ENCODE measurements at places on chromosomes 4 and X.

- no peak for DNase-seq
Measured at GRCh38 chr4:14520171-14520570, 482.1 kb upstream of the CPEB2 start.

DNA sequence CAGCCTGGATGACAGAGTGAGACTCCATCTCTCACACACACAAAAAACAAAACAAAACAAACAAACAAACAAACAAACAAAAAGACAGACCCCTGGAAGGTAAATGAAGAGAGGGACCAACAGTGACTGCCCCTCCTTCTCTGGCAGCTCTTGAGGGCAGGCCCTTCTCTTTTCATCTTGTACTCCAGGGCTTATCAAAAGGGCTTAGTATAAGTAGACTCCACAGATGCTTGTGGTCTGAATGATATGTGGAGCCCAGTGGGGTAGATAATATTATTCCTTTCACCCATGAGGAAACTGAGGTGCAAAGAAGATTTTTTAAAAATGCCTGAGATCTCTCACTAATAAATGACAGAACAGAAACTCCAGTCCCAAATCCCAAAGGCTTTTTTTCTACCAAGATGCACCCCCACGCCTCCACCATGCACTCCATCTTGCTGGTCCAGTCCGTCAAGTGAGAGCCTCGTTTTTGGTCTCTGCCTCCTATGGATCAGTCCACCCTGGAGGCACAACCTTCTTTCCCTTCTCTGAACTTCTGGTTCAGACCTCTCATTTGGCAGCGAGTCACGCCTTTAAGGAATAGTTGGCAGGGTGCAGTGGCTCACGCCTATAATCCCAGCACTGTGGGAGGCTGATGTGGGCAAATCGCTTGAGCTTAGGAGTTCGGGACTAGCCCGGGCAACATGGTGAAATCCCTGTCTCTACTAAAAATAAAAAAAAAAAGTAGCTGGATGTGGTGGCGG is 17.0 kb upstream of the CHRNA9 start:
- no peak for DNase-seq

- DNase-seq = peak; percentile 52
Measured at GRCh38 chrX:70454441-70455365, 10.1 kb downstream of the DLG3 start.

DNA sequence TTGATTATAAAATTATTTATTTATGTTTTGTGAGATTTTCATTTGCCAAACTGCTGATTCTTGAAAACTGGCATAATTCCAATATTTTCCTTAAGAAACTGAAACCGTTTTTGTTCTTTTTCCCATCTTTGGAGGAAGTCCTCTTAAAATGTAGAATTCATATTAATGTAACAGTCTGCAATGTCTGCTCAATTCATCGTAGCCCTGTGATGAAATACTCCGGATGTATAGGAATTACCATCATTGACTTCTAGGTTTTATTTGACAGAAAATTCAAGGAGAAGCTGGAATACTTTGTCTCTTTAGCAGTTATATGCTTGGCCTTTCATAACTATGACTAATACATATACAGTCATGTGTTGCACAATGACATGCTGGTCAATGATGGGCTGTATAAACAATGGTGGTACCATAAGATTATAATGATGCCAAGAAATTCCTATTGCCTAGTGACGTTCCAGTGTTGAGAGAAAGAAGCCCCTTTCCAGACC is 185.0 kb upstream of the GPRIN3 start:
- DNase-seq = peak; percentile 72

DNA sequence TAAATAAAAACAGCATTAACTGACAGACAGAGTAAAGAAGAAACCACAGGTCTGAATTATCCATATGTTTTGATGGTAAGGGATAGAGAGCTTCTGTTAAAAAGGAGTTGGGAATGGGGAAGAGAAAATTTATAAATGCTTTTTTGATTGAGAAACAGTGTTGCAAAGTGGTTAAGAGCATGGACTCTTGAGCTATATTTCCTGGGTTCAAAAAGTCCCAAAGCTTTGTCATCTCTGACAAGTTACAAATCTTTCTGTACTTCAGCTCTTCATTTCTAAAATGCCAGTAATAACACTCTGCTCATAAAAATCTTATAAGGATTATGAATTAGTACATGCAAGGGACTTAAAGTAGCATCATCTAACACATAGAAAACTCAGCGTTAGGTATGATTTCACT is 62.2 kb downstream of the N4BP2 start:
- DNase-seq = no peak

DNA sequence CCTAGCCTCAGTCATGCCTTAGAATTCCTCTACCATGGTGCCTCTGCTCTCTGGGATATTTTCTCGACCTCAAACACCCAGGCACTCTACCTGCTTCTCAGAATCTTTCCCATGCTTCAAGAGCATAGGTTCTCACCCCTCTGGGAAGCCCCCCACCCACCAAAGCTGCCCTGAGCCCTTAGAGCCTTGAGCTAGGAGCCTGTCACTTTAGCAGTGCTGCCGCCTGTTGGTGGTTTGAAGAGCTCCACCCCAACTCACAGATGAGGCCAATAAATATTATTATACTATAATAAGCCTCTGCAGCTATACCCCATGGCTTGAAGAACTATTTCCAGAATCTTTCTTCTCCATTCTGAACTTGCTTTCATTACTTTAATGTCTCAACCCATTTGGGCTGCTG is 109.7 kb downstream of the RTL5 start:
- no peak for DNase-seq

DNA sequence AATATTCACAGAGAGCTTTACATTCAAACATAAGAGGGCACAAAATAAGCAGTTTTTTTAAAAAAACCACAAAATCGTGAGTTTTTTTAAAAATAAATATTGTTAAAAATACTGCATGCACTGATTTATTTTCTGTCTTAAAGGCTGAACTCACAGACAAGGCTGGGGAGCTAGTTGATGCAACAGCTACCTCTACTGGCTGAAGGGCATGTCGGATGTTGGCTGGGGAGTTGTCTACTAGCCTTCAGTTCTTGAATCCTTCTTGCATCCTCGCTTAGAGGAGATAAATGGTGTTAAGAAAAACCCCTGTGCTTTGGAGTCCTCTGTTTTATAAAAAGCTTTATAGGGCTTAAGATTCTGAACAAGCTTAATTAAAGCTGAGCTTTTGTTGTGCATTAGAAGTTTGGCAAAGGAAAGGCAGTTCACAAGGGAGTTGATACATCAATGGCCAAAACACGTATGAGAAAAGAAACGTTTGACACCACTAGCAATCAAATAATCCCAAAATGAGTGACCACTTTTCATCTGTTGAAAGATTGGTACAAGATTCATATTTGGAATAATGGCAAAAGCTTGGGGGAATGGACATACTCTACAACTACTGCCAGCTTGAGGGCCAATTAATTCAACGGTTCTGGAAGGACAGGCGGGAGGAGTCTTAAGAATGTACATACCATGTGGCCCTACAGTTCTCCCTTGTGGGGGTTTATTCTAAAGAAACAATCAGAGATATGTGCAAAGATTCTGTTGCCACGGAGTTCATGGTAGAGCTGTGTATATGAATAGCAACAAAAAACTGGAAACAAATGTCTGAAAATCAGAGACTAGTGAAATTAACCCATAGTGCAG is 94.7 kb downstream of the SEL1L3 start:
- peak; percentile 66 for DNase-seq

DNA sequence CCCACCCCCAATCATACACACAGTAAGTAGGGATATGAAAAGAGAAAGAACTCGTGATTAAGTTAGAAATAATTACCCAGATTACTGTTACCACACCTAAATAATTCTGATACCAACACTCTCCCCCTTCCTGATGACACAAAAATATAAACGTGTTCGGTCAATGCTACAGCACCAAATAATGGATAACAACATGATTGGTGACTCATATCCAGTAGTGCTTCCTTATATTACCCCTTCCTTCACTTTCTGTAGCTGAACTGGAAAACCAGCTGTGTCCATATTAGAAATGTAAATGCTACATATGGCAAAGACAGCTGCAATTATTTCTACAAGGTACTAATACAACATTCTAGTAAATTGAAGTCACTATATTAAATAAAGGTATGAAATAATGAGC is 20.8 kb downstream of the EIF4E start:
- DNase-seq = no peak

- DNase-seq = peak; percentile 38
Measured at GRCh38 chr4:140137671-140138070, 16.3 kb downstream of the MAML3 start.

- no peak for DNase-seq
Measured at GRCh38 chr4:97105347-97106099, 1037.8 kb downstream of the STPG2 start.

GRCh38 chrX:57899906-57900305 is 10.4 kb downstream of the ZXDA start:
- DNase-seq = no peak

DNA sequence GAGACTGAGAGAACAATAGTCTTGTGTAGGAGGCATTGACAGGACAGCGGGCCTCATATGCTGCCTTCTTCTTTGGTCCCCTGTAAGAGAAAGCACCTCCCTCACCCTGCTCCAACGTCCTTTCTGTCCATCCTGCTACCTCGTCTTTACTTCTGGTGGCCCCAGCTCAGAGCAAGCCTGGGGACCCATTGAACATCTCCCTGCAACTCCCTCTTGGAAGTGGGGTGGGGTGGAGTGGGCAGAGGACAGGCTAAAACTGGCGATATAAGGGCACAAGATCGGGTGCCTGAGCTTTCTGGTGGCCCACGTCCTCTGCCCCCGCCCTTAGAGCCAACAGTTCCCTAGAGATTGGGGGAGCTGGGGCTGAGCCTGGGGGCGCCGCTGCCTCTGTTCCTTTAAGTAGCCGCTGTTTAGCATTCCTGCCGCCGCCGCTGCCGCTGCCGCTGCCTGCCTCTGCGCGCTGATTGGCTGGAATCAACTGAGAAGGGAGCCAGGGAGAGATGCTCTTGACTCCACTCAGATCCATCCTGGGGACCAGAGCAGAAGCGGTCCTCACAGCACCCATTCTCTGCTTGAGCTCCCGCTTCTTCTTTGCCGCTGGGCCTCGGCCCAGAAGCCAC is at the start of gene DLG3:
Gene DLG3 (plus strand): TSS at position 510 of the 620 bp plus-strand sequence. CDS start 367 bp downstream, outside the sequence.
- DNase-seq = peak; percentile 42

DNA sequence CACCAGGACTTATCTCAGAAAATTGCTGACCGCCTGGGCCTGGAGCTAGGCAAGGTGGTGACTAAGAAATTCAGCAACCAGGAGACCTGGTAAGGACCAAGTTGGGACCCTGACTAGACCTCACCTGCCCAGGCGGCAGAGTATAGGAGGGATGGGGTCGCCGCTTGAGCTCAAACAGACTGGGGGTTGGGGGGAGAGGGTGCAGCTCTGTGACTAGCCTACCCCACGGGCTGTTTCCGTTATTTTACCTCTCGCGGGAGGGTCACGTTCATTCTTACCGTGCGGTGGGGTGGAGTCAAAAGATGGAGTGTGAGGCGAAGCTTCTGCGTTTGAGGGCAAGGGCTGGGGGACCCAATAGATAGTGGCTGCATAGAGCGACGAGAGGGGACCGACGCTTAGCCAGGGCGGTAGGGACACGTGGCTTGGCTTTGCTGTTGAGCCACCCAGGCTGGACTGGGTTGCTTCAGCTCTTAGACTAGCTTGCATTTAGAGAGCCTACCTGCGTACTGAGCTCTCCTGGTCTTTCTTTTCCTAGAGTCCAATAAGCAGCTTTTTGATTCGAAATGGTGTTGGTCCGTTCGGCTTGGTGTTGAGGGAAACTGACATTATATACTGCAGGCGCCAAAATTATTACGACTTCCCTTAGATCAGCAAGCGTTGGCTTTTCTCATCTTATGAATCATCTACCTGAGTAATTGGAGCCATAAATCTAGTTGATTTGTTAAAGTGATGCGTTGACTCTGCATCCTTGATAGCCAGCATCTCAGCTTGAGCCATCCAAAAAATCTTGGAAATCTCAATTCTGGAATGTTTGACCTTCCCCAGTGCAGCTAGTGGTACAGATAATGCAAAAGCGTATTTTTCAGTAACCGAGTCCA is 591 bp downstream of the PRPS1 start:
- DNase-seq = peak; percentile 43

DNA sequence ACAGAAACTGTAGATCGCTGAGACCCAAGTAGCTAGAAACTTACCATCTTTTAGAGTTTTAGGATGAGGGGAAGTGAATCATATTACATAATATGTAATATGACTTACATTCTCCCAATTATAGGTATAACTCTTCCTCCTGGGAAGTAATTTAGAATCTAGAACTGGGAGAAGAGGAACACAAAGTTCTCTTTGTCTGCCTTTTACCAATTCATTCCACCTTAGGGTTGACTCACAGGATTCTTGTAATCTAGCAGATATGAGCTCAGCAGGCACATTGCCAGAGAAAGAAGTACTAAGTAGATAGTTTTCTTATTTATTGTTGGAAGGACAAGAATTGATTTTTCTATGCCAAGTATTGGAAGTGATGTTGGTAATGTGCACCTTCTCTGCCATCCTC is 58.0 kb upstream of the CCSER1 start:
- DNase-seq = no peak

DNA sequence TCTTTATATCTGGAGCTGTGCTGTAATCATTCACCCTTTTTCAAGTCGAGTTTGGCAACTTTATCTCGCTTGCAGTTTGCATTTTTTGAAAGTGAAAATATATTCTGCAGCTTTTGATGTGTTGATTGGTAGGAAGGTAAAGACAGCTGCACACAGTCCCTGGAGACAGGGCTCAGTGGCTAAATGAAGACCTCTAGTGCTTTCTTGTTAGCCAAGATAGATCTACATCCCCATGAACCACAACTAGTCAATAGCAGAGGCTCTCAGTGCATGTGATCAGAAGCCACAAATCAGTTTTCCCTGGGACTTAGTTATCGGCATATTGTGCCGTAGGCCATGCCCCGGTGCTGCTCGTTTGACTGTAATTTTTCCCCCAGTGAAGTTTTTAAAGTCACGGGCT is 587.7 kb upstream of the PITX2 start:
- no peak for DNase-seq

DNA sequence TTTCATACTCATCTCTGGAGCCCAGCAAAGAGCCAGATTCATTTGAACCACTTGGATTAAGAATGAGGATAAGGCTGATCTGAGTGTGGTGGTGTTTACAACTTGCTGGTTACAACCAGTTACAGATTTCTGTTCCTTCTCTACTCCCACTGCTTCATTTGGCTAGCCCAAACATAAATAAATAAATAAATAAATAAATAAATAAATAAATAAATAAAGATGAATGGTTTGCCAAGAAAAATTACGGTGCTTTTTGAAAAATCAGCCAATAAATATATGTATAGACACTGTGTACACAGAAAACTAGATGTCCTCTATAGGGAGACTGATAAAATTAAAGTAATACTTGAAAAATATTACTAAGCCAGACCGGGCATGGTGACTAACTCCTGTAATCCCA is 17.1 kb downstream of the RPL9 start:
- no peak for DNase-seq

DNA sequence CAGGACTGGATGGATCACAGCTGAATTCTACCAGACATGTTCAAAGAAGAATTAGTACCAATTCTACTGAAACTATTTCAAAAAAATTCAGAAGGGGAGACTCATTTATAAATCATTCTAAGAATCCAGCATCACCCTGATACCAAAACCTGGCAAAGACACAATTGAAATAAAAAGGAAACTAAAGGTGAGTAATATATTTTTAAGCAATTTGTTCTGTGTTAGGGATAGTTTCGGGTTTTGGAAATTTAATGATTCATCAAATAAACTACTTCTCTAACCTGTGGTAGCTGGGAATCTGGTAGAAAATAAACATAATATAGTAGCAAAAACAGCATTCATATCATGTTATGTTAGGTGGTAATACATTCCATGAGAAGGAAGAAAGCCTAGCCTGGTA is 662.2 kb upstream of the BOD1L1 start:
- DNase-seq = peak; percentile 14
